Endodermal cell (in vitro differentiated cells): ENCODE measurements at places on chromosomes 7 and 10. TPM values are rescaled to one million over a fixed set of nuclear protein-coding genes. Genes with fewer than 3 reads are reported as not detected.

Gene EBF3
- 0.38 to 0.49 TPM (median 0.44 TPM) in 3 replicates for total RNA-seq

- peak; percentile 49 for DNase-seq
These were observed 1.8 kb downstream of the HOXA10 start for GRCh38 chr7:27172315-27172774.

DNA sequence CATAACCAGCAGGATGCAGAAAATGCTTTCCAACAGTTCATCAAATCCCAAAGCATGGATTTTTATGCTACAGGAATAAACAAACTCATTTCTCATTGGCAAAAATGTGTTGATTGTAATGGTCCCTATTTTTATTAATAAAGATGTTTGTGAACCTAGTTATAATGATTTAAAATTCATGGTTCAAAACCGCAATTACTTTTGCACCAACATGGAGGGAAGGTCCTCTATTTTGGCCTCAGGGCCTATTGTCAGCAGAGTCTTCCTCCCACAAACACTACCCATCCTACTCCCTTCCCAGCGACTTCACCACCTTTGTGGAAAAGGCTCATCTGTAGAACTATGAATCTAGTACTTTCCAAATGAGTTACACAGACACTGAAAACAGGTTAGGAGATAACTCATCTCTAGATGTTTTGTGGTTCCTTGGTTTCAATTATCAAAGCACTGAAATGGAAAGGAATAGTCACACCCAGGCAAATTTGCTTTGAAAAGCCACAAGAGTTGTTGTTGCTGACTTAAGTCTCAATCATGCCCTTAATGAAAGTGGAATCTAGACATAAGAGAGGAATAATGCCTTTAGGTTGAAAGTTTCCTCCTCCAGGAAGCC, 59.4 kb upstream of the FRMD4A start:
- no peak for DNase-seq

Gene PRSS2
- 9.6 to 17.8 TPM (median 9.9 TPM) in 3 replicates for total RNA-seq

GRCh38 chr7:323410-323809, 33.4 kb downstream of the FOXL3 start:
- DNase-seq, result no peak

DNA sequence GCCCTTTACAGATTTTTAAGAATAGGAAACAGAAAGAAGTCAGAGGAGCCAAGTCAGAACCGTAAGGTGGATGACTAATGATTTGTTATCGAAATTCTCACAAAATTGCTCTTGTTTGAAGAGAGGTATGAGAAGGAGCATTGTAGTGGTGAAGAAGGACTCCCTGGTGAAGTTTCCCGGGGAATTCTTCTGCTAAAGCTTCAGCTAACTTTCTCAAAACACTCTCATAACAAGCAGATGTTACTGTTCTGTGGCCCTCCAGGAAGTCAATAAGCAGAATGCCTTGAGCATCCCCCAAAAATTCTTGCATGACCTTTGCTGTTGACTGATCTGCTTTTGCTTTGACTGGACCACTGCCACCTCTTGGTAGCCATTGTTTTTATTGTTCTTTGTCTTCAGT, 152.9 kb downstream of the HGF start:
- DNase-seq, result no peak

DNA sequence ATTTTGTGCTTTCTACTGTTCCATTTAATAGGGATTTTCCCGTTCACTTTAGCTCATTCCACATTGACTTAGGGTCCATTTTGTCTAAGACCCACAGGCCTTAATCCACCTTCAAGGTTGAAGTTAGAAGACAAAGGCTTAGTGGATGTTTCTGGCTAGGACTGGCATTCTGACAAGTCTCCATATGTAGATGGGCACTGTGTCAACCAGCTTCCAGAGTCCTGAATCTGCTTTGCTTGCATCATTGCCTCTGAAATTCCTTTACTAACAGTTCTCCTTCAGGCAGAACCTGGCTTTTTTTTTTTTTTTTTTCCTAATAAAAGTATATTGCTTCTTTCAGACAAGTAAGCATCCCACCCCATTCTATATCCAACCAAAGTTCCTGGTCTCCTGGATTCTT, 69.6 kb upstream of the PDCD4 start:
- no peak for DNase-seq

- DNase-seq, result no peak
These were observed 17.4 kb upstream of the ATOH7 start for GRCh38 chr10:68249297-68249696.

GRCh38 chr10:33132626-33133025, 174.6 kb upstream of the ITGB1 start:
- peak; percentile 71 for DNase-seq

- DNase-seq, result no peak
These were observed 3.1 kb upstream of the ST7 start for GRCh38 chr7:116949941-116950801.

Gene TAS2R41
- total RNA-seq, result 0.59 TPM in 1 of 2 replicates, not detected in the other

- no peak for DNase-seq
These were observed 31.4 kb downstream of the LRMDA start for GRCh38 chr10:75462865-75463264.

Gene SEMA3E
- total RNA-seq, result 294 and 339 TPM in 2 replicates

Gene TRPV5
- 0.09 and 0.15 TPM in 2 replicates for total RNA-seq

Gene ARHGEF5
- total RNA-seq, result 37.2 and 43.1 TPM in 2 replicates

DNA sequence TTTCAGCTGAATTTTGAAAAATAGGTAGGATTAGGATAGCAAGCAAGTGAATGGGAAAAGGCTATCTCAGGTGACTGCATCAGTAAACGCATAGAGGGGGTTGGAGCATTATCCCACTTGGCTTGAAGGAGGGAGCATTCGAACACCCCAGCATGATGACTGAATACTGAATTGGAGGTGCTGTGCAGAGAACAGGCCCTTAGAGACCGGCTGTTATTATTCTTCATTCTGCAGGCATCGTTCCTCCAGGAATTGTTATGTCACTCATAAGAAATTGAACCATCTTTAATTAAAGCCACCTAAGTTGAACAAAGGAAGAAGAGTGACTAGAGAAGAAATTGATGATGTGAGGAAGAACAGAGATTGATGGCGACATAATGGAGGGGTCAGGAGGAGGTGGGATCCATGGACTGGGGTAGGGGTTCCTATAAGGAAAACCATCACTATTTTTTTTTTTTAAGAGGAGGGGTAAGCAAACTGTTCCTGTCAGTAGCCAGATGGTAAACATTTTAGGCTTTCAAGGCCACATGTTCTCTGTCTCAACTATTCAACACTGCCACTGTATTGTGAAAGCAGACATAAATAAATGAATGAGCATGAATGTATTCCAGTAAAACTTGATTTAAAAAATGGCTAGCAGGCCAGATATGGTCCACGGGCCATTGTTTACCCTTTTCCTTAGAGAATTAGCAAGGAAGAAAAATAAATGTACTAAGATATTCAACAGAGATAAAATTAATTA, 264.7 kb upstream of the TAC1 start:
- DNase-seq, result no peak

DNA sequence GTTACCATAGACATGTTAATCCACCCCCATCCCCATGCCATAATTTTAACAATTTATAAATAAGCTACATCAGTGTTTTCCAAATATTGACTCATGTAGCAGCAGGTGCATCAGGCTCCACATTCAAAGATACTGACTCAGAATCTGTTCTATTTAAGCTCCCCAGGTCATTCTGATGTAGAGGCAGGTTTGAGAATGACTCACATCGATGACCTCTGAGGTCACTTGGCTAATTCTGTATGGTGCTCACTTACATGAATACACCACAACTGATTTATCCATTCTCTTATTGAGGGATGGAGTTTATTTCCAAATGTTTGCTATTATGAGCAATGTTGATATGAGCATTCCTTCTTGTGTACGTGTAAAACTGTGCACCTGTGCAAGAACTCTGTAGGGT, 1159.0 kb downstream of the TYW1 start:
- DNase-seq, result no peak

Gene SPRN
- 0.11 TPM in 1 of 3 replicates, not detected in the others for total RNA-seq

- no peak for DNase-seq
These were observed 673.3 kb downstream of the SDK1 start for GRCh38 chr7:3974329-3974728.

DNA sequence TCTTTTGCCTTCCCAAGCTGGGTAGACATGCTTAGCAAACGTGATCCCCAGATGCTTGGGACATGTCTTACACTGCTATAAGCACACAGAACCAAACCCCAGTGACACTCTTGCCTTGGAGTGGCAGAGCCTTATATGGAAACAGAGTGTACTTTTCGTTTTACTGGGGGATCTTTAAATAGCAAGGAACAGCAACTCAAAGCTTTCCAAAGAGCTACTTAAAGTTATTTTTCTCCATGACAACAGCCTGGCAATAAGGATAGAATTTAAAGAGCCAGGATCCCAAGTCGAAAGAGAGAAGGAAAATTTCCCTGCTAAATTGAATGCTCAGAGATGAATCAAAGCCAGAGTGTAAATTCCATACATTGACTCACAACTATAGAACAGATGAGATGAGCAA, 67.8 kb downstream of the ZNF365 start:
- DNase-seq, result no peak

- no peak for DNase-seq
These were observed 26.5 kb downstream of the LMTK2 start for GRCh38 chr7:98133181-98133580.

- peak; percentile 36 for DNase-seq
These were observed 103.5 kb downstream of the ADARB2 start for GRCh38 chr10:1633783-1634182.

- DNase-seq, result no peak
These were observed 26.6 kb downstream of the PHTF2 start for GRCh38 chr7:77825131-77825530.

Gene GPR146
- 0.75 to 18.6 TPM (median 1.4 TPM) in 3 replicates for total RNA-seq

DNA sequence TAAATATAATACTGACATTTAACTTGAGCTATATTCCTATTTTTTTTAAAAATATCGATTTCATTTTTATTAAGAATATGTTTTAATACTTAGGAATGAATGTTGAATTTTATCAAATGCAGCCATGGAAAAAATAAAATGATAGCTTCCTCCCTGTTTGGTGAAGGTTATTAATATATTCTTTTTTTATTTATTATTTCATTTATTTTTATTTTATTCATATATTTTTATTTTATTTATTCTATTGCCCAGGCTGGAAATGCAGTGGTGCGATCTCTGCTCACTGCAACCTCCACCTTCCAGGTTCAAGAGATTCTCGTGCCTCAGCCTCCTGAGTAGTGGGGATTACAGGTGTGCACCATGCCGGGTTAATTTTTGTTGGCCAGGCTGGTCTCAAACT, 160.2 kb downstream of the PKD1L1 start:
- DNase-seq, result no peak

DNA sequence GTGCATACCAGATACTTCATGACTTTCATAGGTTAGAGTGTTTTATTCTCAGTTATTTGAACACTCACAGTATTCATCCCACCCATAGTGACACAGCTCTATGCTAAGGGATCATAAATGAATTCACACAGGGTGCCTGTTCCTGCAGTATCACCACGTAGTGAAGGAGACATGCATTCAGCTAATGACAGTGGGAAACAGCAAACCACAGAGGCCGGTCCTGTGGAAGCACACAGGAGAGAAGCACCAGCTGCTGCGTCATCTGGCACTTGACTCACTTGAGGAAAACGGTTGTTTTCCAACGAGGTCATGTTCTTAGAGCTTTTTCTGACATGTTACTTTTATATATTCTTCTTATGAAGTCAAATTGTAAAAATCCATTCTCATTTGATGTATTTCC, 73.0 kb downstream of the UBE3C start:
- no peak for DNase-seq

- DNase-seq, result peak; percentile 33
These were observed 7.9 kb upstream of the MYL7 start for GRCh38 chr7:44148961-44149536.

- no peak for DNase-seq
These were observed 215.5 kb downstream of the SEMA3D start for GRCh38 chr7:84971360-84971759.

GRCh38 chr10:96212911-96213310, 58.5 kb downstream of the BLNK start:
- no peak for DNase-seq

DNA sequence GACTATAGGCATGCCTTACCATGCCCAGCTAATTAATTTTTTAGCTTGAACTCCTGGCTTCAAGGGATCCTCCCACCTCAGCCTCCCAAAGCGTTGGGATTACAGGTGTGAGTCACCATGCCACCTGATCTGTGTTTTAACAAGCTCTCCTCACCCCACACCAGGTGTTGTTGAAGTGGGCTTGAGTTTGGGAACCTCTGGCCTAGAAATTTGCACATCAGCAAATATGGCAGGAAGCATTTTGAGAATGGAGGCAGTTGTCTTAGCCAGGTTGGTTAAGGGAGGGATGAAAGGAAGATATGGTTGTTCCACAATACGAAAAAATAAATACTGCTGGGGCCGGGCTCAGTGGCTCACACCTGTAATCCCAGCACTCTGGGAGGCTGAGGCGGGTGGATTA, 433.1 kb downstream of the TYW1 start:
- no peak for DNase-seq
